NCI-H2081 treated with DMSO at 0.1 percent for 48 hours (cell line): ENCODE measurements at places on chromosomes 3 and 15.
A peak's percentile ranks its signal among the peaks of the same experiment; 100 is the strongest.

GRCh38 chr3:172211123-172211522 lies 171.7 kb downstream of the FNDC3B start:
- no peak for DNase-seq

- no peak for DNase-seq
Measured at GRCh38 chr3:10546181-10546624, 40.8 kb upstream of the ATP2B2 start.

GRCh38 chr3:111197485-111197884 lies 125.9 kb downstream of the NECTIN3 start:
- no peak for DNase-seq

DNA sequence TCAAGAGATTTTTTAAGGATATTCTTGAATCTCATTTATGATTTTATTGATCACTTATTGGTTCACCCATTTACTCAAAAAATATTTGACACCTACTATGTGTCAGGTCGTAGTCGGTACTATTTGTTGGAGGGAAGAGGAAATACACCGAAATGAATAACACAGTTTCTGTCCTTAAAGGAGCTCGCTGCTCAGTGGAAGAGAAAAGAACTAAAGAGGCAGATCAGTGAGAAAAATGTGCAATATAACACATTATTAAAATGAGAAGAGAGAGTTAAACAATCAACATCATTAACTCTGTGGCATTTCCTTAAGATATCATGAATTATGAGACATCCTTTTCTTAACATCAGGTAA lies 56.1 kb upstream of the ADAMTS9 start:
- no peak for DNase-seq

DNA sequence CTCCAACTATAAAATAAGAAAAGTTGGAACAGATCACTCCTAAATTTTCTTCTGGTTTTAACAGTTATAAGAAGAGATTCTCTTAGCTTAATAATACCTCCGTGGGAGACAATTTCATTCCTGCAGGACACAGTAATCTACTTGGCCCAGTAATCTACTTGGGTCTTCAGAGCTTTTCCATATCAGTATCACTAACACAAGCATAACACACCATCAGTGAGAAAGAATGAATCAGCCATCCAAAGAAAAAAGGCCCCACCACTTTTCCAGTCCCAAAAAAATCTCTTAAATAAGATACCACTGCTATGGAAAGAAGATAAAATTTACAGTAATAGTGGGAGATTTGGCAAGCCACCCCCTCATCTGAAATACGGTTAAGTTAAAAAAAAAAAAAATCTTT lies 20.2 kb downstream of the SIN3A start:
- no peak for DNase-seq

GRCh38 chr15:41443275-41443674 lies 26.4 kb downstream of the RTF1 start:
- DNase-seq = no peak

- no peak for DNase-seq
Measured at GRCh38 chr3:4894891-4895530, 84.2 kb upstream of the BHLHE40 start.

- no peak for DNase-seq
Measured at GRCh38 chr15:51054535-51054934, 40.2 kb downstream of the TNFAIP8L3 start.

- no peak for DNase-seq
Measured at GRCh38 chr3:83868909-83869567, 1089.8 kb upstream of the CADM2 start.

DNA sequence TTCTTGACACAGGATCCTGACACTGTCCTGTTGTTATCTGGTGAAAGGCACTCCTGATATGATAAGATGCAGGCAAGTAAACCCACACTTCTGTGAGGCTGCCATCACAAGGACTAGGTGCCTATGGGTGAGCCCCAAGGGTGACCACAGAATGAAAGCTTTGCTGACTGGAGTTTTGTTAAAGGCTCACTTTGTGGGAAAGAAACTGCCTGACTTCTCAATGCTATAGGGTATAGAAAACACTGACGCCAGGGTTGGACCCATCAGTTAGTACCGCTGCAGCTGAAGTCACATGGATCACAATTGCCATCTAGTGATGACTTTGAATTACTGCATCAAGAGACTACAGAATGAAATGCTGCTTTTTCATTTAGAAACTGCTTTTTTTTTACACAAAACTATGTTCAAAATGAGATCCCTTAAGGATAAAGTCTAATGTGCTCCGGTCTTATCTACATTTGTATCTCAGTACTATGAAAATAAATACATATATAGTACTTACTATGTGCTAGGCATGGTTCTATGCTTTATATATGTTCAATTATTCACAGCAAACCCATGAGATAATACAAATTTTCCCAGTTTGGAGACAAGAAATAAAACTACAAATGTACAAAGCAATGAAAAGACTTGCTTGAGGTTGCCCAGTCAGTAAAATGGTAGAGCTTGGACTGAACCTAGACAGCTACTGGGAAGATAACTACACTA lies 64.2 kb upstream of the CMSS1 start:
- no peak for DNase-seq

DNA sequence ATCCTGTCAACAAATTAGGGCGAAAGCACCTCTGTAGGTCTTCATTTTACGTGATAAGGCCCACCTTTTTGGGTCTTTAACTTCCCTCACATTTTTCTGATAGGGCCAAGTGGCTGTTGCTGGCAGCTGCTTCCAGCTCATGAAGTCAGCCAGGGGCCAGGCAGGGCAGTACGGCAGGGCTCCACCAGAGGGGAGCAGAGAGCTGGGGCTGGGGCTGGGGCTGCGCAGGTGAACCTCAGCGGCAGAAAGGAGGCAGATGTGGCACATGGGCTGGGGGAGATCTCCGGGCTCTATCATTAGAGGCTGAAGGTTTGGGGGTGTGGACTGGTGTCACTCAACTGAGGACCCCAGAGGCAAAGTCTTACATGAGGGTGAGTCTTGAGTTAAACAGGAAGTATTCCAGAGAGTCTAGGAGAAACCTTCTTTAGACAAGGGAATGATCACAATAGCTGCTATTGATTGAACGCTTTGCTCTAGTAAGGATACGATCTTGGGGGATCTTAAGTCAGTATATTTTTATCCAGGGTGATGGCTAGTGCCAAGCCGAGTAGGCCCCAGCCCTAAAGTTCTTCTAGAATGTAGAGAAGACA lies 62.8 kb upstream of the MEX3B start:
- DNase-seq = no peak

DNA sequence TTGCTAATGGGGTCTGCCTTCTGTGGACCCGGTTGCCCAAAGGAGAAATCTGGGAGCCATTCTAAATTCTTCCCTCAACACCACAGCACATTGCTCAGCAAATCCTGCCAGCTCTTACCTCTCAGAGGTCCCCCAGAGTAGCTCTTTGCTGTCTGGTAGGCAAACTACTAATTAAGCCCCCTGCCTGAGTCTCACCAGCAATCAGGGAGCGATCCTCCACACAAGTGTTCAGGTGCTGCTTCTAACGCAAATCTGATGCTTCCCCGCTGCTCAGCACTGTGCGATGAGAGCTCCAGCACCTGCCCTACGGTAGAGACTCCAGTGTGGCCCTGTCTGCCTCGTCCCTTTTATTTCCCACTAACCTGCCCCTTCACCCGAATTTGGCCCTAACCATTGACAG lies 60.5 kb downstream of the HCN4 start:
- DNase-seq = no peak

DNA sequence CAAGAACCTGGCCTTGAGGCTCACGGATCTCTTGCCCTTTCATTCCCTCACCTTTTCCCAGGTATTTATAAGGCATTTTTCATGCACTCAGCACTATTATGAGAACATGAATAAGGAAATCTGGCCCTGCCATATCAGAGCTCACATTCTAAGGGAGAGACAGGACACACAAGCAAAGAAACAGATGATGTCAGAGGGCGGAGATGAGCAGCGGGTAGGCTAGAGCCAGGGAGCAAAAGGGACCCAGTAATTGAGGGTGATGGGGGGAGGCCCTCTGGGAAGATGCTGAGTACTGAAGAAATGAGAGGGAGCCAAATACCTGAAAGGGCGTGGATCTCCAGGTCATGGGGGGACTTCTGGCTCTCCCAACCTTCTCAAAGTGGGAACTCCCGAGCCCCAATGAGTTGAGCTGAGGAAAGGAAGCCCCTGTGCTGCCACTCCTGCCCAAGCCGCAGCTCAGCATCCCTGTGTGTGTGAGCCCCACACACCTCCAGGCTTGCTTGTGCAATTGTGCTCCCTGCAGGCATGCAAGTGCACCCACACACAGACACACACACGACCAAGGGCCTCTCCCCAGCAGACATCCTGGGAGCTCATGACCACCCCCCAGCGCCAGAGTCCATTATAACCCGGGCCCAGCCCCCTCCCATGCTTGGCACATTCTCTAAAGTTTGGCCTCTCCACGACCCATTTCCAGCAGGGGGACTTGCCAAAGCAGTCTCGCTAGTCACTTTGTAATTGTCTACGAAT lies 81.4 kb upstream of the PXYLP1 start:
- DNase-seq = no peak

GRCh38 chr3:38454178-38454883 lies 641 bp downstream of the ACVR2B start:
- DNase-seq = no peak

GRCh38 chr15:58511599-58511987 lies 79.8 kb downstream of the LIPC start:
- DNase-seq = no peak

DNA sequence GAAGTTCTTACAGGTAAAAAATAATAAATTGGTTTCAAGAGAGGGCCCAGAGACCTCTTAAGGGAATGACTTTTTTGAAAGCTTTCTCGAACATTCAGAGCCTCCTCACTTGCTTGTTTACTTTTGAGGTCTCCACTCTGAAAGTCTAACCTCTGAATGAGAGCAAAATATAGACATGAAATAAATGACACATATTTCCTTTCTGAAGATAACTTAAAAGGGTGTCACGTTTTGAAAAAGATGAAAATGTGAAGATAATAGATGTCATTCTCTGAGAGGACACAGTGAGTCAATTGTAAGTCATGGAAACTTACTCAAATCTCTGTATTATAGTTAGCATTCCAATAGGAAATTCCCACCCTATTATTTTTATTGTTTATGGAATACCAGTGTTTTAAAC lies 44.6 kb downstream of the HACD2 start:
- DNase-seq = no peak

DNA sequence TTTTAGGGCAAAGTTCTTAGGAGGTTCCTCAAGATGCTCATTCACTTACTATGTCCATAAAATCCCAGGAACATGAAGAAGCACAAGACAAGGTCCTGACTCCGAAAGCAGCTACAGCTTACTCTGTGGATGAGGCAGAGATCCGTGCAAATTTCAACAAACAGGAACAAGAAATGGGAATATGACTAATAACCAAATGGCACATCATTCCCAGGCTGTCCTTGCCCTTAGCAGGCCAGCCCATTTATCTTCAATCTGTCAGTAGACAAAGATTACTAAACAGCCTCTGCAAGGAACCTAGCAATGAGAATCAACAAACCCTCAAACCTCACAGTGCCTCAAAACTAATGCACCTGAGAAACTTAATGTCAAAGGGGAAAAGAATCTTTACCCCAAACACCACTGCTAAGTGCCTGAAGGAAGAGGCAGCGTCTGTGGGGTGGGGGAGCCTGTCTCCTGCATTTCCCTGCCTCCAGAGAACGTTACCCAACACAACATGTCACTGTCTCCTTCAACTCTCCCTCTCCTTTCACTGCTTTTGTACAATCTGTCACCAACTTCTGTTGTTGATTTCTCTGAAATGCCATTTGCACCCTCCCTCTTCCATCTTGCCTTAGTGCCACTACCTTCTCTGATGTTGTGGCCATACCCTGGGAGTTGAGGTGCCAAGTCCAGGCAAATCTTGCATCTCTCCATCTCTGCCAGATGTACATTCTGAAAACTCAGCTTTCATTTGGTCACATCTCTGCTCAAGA lies 4.8 kb downstream of the TNFAIP8L3 start:
- no peak for DNase-seq

DNA sequence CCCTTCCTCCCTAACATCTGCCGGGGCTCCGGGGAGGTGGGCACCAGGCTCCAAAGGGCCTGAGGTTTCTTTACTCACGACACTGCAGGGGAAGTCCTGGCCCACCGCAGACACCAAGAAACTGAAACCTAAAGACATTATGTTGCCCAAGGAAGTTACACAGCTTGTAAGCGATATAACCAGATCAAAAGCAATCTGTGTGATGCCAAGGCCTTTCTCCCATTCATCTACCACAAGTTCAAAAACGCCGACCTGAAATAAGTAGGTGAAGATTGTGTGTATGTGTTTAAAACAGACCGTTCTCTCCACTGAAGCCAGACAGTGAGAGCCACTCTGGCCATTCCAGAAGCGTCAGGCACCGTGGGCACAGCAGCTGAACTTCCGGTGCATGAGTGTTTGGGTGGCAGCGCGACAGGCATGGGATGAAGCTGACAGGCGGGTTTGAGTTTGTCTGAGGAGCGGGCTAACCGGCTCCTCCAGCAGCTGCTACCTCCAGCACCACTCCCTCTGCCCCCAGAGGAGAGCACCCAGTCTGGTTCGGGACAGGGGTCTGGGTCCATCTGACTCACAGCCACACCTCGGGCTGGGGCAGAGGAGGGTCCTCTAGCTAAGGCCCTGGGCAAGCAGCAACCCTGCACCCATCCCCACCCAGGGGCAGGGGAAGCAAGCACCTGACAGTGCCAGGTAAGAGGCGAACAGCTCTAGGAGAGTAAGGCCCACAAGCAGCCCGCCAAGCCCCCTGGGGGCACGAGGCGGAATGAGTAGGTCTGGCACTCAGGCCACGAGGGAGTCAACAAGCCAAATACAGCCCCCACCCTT lies 1.3 kb downstream of the TNK2 start:
- no peak for DNase-seq

DNA sequence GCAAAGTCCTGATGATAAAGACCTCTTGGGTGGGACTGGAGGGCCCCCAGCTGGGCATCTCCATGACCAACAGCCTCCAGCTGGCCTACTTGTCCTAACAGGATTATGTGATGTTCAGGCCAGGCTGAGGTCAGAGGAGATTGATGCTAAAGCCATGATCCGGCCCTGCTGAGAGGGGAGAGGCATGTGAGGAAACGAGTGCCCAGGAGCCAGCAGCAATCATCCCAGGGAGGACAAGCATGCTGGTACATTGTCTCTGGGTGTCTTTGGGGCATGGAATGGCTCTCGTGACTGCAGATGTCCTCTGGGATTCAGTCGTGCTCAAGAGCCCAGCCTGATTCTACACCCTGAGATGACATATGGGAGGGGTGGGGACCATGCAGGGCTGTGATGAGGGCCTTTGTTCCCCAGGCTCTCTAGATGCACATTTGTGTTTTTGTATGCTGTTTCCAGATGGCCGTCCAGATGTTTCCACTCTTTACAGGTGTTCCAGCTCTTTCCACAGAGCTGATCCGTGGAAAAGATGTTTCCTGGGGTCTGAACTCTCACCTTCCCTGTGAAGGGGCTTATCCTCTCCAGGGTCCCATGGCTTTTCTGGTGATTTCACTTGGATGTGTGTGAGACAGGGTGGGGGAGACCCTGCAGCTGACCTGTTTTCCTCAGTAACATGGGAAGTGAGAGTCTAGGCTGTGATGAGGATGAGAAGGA lies 20.2 kb downstream of the SLC24A1 start:
- no peak for DNase-seq

GRCh38 chr3:8963137-8963853 lies at the start of gene RAD18:
Gene RAD18 (minus strand): TSS chr3:8963472. CDS start chr3:8963385, 87 bp downstream.
- DNase-seq = peak; percentile 18
